ENCODE measurements at places on chromosomes 4 and X.

GRCh38 chr4:174037631-174038030 lies 245.8 kb downstream of the FBXO8 start:
- no peak for DNase-seq

DNA sequence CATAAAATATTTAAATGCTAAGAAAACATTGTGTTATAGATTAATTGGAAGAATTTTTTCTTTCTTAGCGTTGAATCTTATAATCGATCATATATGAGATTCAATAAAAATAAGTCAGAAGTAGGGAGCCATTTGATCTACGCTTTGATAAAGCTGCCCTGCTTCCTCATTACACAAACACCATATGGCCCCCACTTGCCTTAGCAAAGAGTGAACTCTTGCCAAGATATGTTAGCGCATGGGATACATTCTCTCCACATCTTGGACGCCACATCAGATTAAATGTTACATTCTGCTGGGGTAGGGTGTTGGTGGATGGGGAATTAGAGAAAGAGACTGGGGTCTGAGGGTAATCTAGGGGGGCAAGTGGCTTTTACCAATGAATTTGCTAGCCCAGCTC lies 207.7 kb upstream of the MID1 start:
- DNase-seq = peak; percentile 36

DNA sequence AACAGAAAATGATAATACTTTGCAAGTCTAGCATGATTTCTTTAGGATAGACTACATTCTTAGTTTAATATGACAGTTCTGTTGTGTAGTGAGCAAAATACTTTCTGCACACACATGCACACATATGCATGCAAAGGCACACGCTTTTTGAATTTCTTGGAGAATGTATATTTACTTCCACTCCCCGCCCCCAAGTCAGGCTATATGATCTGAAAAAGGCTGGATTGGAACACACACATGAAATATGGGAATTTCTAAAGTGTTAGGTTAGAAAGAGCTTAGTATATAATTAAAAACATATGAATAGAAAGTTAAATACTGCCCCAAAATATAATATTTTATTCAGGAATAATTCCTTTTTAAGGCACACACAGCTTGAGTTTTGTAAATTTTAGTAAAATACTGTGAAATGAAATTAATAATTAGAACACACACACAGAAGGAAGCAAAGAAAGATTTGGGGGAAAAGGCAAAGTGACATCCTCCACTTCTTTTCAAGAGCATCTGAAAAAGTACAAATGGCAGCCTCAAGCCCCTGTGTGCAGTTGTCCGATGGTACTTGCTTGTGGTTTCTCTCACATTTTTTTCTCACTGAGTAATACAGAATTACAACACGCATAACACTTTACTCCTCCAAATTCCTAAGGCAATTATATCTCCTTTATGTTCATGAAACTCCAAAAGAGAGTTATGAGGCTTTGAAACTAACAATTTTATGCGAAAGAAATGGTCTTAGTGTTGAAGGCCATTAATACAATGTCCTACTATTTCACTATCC lies 228.9 kb upstream of the ETNPPL start:
- DNase-seq = no peak

- DNase-seq = peak; percentile 78
Measured at GRCh38 chr4:111641813-111642579, 503.3 kb upstream of the FAM241A start.

- DNase-seq = no peak
Measured at GRCh38 chr4:161222889-161223288, 940.9 kb downstream of the FSTL5 start.

- peak; percentile 46 for DNase-seq
Measured at GRCh38 chr4:94813221-94813620, 55.5 kb downstream of the BMPR1B start.

DNA sequence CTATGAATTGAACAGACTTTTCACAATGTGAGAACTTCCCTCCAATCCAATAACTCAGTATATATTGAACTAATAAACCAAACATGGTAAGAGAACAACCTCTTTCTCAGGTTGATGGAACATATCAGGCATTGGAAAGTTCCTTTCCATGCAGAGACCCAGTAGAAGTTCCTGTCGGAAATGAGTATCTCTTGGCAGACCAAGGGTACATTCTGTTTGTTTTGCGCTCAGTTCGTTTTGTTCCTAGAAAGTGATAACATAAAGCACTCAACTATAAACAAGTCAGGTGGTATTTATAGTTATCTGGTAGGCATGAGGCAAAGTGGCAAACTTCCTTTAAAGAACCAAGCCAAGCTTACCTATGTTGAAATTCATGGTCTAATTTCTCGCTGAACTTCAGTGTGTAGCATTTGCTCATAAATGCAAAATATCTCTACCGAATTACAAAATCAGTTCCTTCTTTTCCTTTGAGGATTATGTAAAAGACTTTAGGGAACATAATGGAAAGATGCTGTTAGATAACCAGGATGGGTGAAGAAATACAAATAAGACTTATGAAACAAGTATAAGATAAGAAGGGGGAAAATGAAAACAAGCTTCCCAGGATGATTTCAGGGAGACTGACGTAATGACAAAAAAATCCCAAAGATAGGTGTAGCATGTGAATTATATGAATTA lies 120.3 kb downstream of the ARHGAP24 start:
- no peak for DNase-seq

DNA sequence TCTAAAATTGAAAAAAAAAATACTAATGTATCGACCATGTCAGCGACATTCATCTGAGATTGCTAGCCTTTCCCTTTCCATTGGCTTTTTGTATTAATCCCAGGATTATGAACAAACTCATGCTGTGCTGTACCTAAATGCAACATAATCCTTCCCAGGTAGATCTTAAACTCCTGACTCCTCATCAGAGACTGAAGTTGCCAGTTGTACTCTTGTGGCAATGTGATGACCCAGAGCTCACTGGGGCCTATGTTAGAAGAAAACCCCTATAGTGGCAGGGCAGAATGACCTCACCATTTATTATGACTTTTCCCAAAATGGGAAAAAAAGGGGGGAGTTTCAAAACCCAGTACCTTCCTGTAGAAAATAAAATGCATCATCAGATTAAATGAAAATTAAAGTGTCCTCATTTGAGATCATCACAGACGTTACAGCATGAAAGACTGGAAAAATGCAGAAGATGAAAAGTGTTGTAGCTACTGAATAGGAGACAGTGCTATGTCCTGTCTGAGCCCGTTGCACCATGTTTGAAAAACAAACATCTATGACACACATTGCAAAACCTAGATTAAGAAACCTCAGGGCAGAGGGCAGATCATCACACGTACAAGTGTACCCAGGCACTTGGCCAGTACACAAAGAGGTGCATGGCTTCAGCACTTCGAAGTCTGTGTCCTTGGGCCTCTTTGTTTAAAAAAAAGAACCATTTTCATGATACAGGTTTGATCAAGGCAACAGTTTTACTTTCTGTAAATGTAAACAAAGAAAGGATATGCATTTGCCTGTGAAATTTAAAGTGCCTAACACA lies 6.8 kb upstream of the ACSL4 start:
- no peak for DNase-seq

GRCh38 chrX:40729598-40730584 lies 5.5 kb downstream of the MED14 start:
- no peak for DNase-seq

DNA sequence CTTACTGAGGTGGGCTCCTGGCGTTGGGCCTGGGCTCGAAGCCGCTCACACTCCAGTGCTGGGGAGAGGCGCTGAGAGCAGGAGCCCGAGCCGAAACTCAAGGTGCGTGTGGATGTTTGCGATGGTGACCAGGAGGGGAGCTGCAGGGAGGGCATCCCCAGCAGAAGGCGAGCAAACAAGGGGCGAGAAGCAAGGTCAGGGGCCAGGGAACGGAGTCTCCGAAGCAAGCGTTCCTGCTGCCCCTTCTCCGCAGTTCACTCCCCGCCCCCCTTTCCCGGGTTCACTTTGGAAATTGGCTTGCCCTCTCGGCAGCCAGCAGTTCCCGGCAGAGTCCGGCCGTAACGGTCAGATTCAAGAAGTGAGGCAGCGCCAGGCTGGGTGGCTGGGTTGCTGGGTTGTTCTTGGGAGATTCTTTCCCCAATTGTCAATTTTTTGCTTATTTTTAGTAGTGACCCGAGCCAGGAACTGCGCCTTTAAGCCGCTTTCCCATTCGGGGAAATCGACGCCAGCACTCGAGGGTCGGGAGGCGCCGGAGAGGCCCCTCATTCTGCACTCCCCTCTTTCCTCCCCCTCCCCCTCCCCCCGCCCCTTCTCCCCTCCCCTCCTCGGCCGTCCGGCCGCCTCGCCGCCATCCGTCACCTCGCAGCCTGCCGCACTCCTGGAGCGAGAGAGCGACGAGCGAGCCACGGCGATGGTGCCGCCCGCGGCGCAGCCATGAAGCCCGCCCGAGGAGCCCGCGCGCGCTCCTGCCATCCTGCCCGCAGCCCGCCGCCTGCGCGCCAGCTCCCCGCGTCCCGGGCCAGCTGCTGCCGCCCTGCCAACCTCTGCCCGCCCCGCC lies at the start of gene FRMPD3:
TSS of gene FRMPD3 (plus strand) at position 655 of the 838 bp plus-strand sequence. CDS start 76,937 bp downstream, outside the sequence.
- DNase-seq = no peak

GRCh38 chr4:77028246-77028645 lies 47.5 kb downstream of the CCNI start:
- DNase-seq = no peak

- no peak for DNase-seq
Measured at GRCh38 chr4:8773124-8773931, 98.3 kb downstream of the HMX1 start.

- no peak for DNase-seq
Measured at GRCh38 chr4:100605144-100605543, 87.3 kb upstream of the EMCN start.

DNA sequence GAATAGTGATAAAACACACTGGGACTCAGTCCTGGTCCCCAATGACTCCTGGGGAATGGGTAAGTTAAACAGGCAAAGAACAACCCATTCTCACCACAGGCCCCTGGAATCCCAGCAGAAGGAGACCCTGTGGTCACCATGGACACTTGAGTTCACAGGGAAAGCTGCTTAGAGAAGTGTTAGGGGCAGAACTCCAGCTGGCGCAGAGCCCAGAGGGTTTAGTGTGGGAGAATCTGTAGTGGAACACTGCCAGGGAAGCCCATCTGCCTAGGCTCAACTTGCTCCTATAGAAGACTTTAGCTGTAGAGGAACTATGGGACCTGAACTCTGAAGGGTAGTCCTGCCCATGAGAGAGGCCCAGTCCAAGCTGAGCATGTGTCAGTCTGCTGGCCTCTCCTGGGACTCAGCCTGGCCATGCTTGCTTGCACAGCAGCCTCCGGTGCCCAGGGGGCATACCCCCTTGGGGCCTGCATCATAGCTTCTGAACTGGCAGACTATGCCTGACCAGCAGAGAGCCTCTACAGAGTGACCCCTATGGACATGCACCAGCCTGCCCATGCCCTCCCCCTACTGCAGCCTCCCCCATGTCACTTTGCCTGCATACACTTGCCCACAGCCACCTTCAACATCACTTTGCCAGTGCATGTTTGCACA lies 343.5 kb downstream of the IDS start:
- no peak for DNase-seq

DNA sequence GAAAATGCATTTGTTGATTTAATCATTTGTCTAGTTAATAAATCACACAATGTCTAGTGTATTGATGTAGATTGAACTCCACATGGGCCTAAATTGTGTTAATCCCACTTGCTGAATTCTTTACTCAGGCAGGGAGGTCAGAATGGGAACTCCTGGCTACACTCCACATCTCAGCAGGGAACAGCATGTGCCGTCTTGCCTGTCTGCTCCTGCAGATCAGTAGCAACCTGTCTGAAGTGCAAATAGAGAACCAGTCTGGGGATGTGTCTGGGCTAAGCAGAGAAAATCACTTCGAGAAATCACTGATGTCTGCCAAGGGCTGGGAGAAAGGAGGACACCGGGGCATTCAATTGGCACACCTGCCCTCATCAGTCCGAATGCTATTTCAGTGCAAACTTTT lies 16.5 kb upstream of the MXRA5 start:
- DNase-seq = peak; percentile 13

- no peak for DNase-seq
Measured at GRCh38 chr4:80026100-80026499, 46.9 kb downstream of the ANTXR2 start.

GRCh38 chrX:154036513-154036912 lies 16.8 kb upstream of the IRAK1 start:
- DNase-seq = no peak

DNA sequence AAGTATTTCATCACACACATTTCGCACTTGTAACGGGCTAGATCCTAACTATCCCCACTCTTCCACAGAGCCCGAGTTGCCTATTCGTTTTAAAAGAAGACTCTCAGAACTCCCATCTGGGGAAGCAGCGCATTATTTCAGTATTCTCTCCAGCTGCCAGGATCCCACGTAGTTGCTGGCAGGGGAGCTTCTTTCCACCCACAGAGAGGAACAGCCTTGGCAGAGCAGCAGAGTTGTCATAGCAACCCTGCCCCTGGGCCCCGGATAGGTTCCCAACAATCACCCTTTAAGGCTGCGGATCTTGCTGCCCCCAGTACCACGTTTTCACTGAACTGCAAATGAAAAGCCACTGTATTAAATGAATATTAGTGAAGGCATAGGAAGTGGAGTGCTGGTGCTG lies 106.7 kb downstream of the GPM6A start:
- no peak for DNase-seq

- no peak for DNase-seq
Measured at GRCh38 chrX:105696870-105697269, 125.5 kb upstream of the NRK start.

DNA sequence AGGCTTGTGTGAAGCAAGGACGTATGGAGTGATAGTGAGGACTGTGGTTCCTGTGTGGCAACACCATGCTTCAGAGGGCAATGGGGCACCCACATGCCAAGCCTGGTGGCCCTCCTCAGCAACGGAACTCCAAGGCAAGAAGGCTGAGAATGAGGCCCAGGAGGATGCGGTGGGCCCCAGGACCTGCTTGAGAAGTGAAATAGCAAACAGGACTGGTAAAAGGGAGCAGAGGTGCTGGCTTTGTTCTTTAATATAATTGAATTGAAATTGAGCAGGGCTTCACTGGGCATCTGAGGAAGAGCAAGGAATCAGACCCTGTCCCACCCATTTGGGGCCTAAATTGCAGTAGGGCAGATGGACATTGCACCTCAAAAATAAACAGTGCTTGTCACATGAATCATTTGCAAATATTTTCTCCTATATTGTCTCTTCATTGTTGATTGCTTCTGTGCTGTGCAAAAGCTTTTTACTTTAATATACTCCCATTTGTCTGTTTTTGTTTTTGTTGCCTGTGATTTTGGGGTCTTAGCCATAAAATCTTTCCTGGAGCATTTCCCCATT lies 2.3 kb downstream of the TMEM187 start:
- no peak for DNase-seq

- peak; percentile 70 for DNase-seq
Measured at GRCh38 chr4:16126714-16127113, 42.9 kb upstream of the PROM1 start.

DNA sequence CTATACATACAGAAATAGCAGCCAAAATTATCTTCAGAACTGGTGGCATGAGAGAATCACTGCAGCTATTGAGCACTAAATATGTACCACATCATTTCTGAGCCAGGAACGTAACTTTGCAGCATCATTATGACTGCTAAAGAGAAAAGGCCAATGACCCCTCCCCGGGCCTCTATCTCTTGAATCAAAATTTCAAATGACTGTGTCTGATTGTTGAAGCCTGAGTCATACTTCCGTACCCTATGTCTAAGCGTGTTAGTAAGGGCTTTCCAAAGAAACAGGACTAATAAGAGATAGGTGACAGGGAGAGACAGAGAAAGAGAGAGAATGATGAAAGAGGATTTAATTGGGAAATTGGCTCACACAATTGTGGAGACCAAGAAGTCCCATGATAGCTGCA lies 445.5 kb upstream of the SPANXN1 start:
- DNase-seq = no peak

GRCh38 chrX:150602296-150602695 lies 33.9 kb downstream of the MTM1 start:
- no peak for DNase-seq

All from NCI-H510A treated with DMSO at 0.1 percent for 48 hours (cell line).